ENCODE measurements at places on chromosomes 1 and 21.

GRCh38 chr1:21891081-21891480 lies 46.0 kb downstream of the HSPG2 start:
- DNase-seq, result no peak

GRCh38 chr1:23224739-23225648 lies 7.7 kb upstream of the HTR1D start:
- DNase-seq, result no peak

DNA sequence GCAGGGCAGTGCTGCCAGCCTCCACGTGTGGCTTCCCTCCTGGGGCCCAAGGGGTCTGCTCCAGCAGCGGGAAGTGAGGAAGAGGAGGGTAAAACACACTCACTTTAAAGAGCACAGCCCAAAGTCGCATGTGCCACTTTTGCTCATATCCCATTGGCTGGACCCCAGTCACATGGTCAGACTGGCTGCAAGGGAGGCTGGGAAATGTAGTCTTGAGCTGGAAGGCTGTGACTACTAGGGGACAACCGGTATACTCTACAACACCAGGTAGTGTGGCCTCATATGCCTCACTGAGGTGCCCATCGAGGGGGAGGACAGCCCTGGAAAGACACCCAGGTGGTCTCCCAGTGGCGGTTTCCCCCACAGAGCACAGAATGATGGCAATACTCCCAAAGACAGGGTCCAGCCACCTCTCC lies 45.2 kb downstream of the CAMK2N1 start:
- DNase-seq, result peak; percentile 37

- no peak for DNase-seq
These were observed 912 bp upstream of the SIPA1L2 start for GRCh38 chr1:232630894-232631195.

- no peak for DNase-seq
These were observed 19.3 kb downstream of the TP73 start for GRCh38 chr1:3671371-3672180.

- no peak for DNase-seq
These were observed 15.4 kb upstream of the KIAA0040 start for GRCh38 chr1:175207971-175208370.

DNA sequence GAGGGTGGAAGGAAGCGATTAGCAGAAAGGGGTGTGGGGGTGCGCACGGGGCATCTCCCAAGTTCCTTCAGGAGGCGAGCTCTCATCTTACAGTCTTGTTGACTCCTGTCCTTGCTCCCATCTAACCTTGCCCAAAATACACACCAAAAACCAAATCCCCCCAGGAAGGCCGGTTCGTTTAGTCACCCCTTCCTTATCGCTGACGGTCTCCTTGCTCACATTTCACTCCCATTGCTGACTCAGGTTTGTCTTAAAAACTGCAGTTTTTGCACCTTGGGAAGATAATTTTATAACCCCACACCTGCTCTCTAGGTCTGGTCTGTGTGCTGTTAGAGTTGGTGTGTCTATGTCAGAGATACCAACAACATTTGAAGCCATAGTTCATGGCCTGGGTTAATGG lies 68.1 kb upstream of the F3 start:
- no peak for DNase-seq

GRCh38 chr1:83839566-83840173 lies 159.3 kb downstream of the TTLL7 start:
- no peak for DNase-seq

DNA sequence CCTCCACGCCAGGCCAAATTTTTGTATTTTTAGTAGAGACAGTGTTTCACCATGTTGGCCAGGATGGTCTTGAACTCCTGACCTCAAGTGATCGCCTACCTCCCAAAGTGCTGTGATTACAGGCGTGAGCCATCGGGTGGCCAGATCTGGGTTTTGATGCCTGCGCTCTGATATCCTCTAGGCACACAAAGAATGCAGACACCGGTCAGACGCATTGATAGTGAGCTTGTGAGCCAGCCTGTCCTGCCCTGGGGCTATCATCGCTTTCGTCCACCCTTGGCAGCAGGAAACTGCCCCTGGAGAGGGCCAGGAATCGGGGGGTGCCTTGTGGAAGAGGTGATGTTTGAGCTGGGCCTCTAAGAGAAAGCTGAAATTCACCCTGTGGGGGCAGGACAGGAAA lies 4.0 kb downstream of the FBLIM1 start:
- no peak for DNase-seq

DNA sequence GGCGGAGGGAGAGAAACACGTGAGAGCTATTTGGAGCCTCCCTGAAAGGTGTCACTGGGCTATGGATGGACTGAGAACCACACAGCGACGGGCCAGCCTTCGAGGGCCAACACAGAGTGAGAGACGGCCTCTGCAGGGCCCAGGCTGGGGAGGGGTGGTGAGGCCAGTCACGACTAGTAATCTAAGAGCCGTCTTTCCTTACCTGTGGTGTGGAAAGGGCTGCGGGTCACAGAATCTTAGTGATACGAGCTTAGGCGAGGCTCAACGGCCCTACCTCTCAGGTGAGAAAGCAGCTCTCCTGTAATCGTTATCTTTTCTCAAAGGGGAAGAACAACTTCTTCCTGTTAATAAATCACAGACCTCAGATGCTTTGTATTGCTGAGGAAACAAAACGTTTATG lies 33.4 kb upstream of the COX20 start:
- no peak for DNase-seq

GRCh38 chr1:224751624-224752311 lies 135.7 kb downstream of the CNIH3 start:
- DNase-seq, result no peak

GRCh38 chr1:9821710-9822109 lies 2.1 kb downstream of the CLSTN1 start:
- no peak for DNase-seq

DNA sequence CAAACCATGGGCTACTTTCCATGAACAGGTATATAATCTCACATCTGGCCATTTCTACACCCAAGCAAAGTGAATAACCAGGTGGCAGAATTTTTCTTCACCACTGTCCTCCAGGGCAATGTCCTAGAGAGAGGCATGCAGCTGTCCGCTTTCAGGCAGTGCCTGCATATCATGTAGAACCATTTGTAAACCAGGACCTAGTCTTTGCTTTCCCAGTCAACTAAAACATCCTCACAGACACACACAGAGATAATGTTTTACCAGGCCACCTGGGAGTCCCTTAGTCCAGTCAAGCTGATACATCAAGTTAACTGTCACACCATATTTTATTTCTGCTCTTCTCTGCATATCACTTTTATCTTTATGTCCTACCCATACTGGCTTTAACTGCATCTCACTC lies 26.2 kb downstream of the TNFSF18 start:
- no peak for DNase-seq

- DNase-seq, result no peak
These were observed 31.2 kb downstream of the PCSK9 start for GRCh38 chr1:55070293-55071164.

- no peak for DNase-seq
These were observed 50.2 kb upstream of the KIF1B start for GRCh38 chr1:10160173-10160572.

DNA sequence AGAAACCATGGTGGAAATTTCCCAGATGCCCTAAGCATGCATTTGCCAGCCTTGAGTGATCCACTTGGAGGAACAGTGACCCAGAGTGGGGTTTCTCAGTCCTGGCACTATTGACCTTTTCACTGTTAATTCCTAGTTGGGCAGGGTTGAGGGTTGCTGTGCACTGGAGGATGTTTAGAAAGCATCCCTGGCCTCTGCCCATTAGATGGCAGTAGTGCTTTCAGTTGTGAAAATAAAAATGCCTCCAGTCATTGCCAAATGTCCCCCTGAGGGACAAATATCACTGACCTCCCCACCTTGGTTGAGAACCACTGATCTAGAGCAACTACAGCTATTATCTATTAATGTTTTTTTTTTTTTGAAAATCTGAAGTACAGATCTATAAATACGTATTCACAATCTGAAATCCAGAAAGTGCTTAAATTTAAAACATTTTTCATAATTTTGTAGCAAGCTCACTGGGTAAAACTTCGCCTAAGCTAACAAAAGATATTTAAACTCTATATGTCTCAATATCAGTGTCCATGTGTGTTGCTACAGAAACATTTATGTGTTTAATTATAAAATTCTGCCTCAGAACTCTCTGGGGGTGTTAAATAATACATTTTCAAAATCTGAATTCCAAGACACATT lies 27.3 kb downstream of the F3 start:
- no peak for DNase-seq

DNA sequence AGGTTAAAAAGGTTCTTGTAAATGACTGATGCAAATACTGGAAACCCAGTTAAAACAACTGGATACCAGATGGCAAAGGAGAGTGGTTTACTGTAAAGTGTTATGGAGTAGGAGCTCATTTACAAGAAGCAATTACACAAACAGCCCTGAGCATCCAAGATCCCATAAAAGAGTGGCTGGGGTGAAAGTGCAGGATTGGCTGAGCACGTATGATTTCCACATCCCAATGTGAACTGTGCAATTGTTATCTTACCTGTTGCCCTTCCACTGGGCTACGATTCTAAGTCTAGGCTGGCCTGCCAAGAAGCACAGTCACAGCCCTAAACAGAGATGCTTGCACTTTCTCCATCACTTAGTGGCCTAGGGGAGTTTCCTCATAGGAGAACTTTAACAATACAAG lies 277.6 kb upstream of the RUNX1 start:
- DNase-seq, result no peak

- no peak for DNase-seq
These were observed 14.9 kb upstream of the CD55 start for GRCh38 chr1:207306603-207307002.

DNA sequence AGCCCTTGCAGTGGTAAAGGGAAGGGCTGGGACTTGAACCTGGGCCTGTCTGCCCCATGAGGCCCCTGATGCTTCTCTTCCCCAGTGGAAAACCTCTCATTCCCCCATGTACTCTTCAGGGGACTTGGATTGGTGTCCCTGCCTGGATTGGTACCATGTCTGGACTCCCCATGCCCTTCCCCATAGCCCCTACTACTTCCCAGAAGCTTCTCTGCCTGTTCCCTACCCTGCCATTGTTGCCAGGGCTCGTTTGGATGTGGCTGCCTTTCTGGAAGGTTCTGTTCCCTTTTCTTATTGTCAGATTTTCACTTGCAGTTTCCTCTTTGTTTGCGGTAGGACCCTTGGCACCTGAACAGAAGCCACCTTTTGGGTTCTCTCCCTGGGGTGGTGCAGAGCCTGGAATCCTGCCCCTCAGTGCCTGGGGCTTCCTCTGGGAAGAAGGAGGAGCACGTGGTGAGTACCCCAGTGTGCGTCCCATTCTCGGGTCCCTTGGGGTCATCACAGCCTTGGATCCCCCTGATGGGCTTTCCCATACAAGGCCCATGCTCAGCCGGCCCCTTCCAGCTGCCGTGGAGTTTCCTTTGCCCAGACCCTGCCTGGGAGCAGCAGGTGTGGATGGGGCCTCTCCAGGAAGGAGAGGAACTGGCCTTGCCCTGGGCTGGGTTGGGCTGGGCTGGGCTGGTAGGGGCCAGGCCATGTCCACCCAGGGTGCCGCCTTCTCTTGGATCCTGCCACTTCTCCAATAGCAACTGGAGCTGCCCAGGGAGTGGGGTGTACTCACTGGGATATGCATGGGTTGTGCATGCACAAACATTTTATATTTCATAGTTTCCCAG lies 281.1 kb downstream of the PTPRU start:
- no peak for DNase-seq

- no peak for DNase-seq
These were observed 86.9 kb downstream of the KCNJ15 start for GRCh38 chr21:38343691-38344090.

DNA sequence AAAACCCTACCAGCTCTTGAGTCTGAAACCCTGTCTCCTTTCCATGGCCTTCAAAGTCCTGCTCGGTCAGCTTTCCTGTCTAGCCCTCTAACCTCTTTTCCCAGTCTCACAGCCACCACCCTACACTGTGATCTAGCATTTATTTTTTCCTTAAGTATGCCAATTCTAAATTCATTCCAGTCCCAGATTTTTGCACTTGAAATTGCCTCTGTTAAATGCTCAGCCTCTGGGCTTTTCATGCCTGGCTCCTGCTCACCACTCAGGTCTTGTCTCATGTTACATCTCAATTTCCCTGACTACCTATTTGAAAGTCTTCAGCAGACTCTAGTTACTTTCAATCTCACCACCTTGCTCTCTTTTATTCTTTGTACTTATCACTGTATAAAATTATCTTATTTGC lies 176.2 kb downstream of the ADGRL4 start:
- DNase-seq, result no peak

GRCh38 chr1:223153177-223154119 lies 10.4 kb upstream of the TLR5 start:
- no peak for DNase-seq

DNA sequence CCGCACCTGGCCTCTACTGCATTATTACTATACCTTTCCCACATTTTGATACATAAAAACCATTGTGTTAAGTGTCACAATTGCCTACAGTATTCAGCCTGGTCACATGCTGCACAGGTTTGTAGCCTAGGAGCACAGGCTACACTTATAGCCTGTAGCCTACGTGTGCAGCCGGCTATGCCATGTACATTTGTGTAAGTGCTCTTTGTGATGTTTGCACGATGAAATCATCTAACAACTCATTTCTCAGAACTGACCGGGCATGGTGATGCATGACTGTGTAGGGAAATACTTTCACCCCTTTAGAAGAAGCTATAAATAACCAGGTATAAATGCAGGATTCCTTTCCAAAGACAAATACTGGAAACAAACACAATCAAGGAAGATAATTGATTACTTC lies 12.1 kb downstream of the ERG start:
- DNase-seq, result no peak

Measured in uterus (tissue), 4 donors.